ENCODE measurements at places on chromosomes 4 and X.

GRCh38 chr4:172777729-172778431, 390.7 kb upstream of the GALNT7 start:
- DNase-seq = no peak

GRCh38 chrX:122579526-122579925, 604.6 kb upstream of the GRIA3 start:
- DNase-seq = no peak

DNA sequence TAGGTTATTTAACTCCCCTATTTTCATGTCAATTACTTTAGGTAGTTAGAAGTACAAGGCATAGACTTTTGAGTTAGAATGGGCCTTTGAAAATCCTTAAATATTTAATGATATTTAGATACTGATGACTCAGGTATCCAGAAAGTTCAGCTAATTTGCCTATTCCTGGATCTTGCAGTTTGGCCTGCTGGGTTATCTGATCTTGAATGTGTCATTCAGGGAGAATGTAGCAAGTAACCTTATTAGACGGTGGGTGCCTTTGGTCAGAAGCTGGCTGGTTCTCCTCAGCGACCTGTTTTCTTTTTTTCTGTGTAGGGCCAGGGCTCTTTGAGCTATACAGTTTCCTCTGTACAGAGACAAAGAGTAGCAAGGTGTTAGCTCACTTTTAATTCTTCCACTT, 42.0 kb downstream of the MTM1 start:
- no peak for DNase-seq

- DNase-seq = no peak
These were observed 34.7 kb downstream of the FGF2 start for GRCh38 chr4:122861172-122861943.

GRCh38 chr4:113183032-113183605, 133.7 kb downstream of the ANK2 start:
- DNase-seq = no peak

- DNase-seq = no peak
These were observed 1412.4 kb downstream of the RPA4 start for GRCh38 chrX:98296129-98296528.

DNA sequence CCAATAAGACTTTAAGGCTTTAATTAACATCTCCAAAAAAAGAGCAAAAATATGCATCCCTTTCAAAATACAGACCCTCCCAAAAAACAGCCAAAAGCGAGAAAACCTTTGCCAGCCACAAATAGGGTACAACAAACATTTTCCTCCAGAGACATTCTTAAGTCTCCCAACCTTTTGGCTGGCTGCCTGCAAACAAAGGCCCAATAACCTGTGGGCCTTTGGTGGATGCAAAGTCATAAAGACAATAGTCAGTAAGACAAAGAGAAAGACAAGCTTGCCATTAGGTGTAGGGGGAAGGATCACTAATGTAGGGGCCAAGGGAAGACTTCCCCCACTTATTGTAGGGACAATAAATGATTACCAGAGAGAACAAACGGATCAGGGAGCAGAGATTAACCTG, 215.5 kb upstream of the ZFP42 start:
- no peak for DNase-seq

DNA sequence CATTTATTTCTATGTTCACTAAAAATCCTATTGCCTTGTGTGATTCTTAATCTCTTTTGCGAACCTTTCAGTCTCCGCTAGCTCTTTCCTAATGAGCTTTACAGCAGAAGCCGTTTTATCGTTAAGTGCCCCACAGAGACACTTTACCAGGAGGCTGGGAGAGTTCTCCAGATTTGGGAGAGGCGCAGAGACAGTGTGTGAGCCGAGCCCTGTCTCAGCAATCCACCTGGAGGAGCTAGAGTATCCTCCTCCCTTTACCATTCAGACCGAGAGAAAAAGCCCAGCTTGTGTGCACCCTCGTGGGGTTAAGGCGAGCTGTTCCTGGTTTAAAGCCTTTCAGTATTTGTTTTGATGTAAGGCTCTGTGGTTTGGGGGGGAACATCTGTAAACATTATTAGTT, 54.9 kb upstream of the MTM1 start:
- no peak for DNase-seq

- no peak for DNase-seq
These were observed 187.1 kb downstream of the SHROOM3 start for GRCh38 chr4:76622126-76622525.

GRCh38 chr4:176020481-176021085, 45.1 kb upstream of the WDR17 start:
- no peak for DNase-seq

- no peak for DNase-seq
These were observed 148.7 kb downstream of the KDR start for GRCh38 chr4:54976682-54977081.

GRCh38 chr4:100366213-100366612, 151.6 kb downstream of the EMCN start:
- no peak for DNase-seq

- DNase-seq = no peak
These were observed 16.1 kb downstream of the DAPP1 start for GRCh38 chr4:99832758-99833157.

DNA sequence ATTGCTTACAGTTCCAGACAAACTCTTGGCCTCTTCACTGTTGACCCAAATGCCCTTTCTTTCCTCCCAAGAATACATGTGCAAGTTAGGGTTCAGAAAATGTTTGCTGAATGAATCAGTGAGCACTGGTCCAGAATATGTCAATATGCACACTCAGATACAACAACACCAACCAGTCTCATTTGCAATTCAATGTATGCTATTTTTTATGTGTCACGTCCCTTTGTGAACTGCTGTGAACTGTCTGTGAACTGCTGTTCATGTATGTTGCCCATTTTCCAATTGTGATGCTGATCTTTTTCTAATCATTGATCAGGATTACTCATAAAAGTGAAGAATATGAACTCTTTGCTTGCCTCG, 17.8 kb downstream of the GAB3 start:
- no peak for DNase-seq
